SK-MEL-5 (cell line): ENCODE measurements at places on chromosomes 1 and 21.
A peak's percentile ranks its signal among the peaks of the same experiment; 100 is the strongest.

DNA sequence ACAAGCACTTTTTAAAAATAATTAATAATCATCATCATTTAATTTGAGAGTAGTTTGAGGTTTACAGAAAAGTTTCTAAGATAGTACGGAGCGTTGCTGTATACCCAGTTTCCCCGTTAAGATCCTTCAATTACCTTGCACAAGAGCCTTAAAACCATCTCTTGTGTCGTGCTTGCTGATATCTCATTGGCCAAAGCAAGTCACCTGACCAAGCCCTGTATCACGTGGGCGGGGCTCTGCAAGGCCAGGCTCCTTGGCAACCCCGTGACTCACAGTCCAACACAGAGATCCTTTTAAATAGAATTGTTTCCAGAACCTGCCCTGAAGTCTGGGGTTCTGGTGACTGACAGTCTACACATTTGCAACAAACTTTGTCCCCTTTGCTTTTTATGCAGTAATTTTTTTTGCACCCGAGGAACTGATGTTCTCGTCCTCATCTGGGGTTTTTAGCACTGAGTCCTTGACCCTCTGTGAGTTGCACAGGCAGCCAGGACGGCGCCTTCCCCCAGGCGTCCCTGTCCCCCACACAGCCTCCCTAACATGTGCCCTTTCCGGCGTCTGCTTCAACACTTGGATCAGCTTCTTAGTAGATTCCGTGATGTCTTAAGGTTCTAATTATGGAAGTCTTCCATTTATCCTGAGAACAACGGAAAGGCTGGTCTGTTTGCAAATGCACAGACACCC, 183.3 kb upstream of the TMEM51 start:
- peak; percentile 72 for DNase-seq

DNA sequence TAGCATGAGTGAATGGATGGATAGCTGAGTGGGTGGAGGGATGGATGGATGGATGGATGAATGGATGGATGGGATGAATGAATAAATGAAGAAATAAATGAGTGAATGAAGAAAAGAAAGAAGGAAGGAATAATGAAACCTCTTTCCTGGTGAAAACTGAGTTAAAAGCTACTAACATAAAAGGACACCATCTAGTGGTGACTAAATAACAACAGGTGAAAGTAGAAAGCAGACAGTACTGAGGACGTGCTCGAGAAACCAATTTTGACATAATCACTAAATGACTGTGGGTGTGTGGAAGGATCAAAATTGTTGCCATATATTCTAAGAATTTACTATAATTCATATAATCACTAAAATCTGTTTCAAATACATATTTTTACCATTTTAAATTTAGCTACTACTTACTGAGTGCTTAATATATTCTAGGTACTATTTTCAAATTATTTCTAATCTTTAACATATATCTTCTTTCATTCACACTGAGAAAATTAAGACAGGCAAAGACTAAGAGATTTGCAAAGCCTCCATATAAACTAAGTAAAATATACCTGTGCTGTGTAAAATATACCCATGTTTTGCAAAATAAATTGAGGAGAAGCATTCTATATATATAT, 522.9 kb downstream of the LRRIQ3 start:
- peak; percentile 43 for DNase-seq

DNA sequence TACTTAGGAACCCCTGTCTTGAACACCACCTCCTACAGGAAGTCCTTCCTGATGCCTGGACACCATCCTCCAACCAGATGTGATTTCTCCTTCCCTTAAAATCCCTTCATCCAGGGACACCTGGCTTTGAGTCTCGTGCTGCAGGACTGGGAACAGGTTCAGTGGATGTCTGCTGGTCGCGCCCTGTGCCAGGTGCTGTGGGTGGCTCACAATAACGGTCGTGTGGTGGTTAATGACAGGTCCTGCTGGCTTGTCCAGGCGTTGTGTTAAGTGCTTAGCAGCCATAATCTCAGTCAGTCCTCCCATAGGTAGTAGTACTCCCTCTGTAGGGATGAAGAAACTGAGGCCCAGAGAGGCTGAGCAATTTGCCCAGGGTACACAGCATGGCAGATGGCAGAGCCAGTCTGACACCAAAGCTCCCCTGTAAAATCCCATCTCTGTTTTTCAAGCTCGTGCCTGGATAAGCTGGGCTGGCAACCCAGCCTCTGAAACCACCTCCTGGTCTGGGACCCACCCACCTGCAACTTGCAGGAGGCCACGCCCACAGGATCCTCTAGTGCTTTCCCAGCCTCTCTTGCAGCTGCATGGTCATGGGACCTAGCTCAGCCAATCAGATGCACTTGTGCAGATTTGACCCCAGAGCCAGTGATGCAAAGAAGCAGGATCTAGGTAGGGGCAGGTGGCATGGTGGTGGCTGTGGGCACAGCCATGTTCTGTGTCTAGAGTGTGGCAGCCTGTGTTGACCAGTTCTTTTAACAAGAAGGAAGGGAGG, 106.0 kb upstream of the IFFO2 start:
- DNase-seq: no peak

DNA sequence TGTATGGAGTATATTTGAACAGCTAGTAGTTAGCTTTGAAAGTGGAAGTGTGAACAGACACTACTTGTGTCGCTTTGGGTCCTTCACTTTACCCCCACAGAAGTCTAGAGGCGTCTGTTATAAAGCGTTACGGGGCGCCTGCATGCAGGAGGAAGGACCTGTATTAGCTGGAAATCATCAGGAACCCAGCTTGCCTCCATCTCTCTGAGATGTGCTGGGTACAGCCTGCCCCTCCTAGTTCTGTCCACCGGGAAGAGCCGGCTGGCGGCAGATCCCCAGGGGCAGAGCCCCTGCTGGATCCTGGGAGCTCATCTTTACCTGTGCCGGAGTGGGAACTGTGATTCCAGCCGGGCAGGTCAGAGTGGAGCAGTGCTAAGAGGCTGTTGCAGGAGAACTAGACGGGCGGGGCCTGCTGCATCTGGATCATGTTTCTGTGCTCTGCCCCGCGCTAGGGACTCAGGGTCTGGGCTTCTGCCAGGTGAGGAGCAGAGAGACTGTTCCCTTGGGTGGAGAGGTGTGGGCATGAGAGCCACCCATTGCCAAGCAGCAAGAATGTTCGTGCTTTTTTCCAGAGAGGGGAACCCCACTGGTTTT, 22.3 kb upstream of the SPSB1 start:
- DNase-seq: no peak

DNA sequence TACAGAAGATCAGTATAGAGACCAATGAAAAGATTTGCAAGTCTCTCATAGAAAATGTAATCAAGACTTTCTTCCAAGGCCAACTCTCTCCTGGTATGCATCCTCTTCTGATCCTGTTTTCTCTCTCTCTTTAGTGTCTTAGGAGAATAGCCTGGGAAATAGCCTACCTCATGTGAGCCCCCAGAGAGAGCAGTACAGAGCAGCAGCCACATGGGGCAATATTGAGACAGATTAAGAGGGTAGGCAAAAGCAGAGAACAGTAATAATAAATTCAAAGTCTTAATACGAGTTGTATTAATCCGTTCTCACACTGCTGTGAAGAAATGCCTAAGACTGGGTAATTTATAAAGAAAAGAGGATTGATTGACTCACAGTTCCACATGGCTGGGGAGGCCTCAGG, 61.4 kb downstream of the RNASEL start:
- peak; percentile 25 for DNase-seq

- no peak for DNase-seq
Measured at GRCh38 chr1:177307771-177308170, 137.0 kb downstream of the BRINP2 start.

DNA sequence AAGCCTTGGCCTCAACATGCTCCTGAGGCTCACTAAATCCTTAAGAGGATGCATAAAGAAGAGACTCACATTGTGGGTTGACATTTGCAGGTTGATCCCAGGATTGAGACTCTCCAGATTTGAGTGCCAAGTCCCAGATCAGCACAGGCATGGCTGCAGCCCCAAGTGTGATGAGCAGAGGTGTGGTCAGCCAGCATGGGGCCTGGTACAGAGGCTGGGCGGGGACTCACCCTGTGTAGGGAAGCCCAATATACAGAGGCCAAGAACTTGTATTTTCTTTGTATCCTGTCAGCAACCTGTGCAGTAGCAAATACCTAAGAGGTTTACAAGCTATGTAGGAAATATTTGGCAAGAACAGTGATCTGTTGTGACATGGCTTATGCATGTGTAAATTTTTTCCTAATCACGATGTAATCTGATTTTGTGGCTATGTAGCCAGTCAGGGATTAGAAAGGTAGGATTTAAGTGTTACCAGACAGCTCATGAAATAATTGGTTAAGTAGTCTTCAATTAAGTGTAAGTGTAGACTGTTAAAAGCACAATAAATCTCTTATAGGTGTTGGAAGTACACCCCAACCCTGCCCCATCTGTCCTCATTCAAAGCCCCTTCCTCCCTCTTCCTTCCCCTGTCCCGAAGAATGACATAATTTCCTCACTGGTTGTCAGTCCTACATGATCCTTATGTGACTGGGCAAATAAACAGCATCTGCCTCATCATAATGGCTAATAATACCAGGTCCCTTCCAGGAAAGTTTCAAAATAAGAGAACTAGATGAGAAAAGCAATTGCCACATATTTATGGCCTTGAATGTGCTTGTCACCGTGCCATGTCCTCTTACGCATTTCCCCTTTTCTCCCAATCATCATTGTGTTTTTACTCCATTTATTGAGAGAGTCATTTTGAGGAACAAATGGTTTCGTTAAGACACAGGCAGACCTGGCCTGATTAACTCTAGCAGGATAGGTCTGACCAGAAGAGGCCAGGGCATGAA, 120.9 kb downstream of the HLX start:
- no peak for DNase-seq
